ENCODE measurements at places on chromosomes 5 and 9. TPM values are rescaled to one million over a fixed set of nuclear protein-coding genes. Genes with fewer than 3 reads are reported as not detected.

OR5C1 gene
- not detected for total RNA-seq

MARCOL gene
- total RNA-seq: not detected

TOPORS gene
- 13.2 TPM for total RNA-seq

GBGT1 gene
- total RNA-seq: 25.1 TPM

Data from mesenteric fat pad (tissue), 1 donor.